ENCODE measurements at places on chromosomes 12 and 14.

DNA sequence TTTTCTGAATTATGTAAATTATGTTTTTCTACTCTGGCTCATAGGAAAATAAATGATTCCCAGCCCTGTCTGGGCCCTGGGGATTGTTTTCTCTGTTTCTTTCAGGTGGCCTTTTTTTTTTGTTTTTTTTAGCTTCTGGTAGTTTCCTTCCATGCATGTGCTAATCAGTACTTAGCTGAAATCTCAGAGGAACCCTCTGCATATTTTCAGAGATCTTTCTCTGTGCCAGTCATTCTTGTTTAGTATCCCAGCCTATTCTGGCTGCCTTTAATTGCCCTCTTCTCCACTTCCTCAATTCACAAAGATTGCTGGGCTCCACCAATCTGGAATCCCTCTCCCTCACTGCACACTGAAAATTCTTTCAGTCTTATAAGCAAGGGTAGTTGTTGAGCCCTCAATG is 46.9 kb downstream of the CNOT2 start:
- DNase-seq, result no peak

DNA sequence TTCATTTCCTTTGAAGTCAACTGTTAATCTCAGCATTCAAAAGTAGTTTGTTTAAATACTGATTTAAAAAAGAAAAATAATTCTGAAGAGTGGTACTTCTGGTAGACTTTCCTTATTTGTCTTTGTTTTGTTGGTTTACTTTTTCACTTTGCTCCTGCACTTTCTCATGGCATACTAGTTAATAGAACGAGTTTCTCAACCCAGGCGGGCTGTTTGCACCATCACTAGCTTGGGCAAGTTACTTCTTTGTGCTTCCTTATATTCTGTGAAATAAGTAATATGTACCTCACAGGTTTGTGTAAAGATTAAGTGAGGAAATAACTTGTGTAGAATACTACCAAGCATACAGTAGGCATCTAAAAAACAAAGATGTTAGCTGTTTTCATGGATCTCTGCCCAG is 45.5 kb downstream of the SLC38A6 start:
- DNase-seq, result no peak

DNA sequence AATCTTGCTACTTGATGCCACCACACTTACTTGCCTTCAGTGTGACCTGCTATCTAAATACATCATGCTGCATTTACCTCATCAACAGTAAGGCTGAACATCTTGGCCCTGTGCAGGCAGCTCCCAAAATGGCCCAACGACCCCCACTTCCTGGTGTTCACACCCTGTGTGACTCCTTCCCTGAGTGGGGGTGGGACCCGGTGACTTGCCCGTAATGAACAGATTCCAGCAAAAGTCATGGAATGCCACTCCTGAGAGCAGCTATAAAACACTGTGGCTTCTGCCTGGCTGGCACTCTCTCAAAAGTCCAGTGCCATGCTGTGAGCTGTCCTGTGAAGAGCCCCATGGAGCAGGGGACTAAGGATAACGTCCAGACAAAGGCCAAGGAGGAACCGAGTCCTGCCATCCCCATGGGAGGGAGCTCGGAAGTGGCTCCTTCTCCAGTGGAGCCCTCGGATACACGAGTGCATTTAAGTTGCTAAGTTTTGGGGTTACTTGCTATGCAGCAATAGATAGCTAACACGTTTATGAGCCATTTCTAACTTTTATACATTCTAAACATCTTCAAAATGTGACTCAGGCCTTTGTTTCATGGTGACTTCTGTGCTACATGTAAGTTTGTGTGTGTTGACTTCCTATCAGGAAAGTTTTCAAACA is 33.0 kb downstream of the P2RX2 start:
- no peak for DNase-seq

DNA sequence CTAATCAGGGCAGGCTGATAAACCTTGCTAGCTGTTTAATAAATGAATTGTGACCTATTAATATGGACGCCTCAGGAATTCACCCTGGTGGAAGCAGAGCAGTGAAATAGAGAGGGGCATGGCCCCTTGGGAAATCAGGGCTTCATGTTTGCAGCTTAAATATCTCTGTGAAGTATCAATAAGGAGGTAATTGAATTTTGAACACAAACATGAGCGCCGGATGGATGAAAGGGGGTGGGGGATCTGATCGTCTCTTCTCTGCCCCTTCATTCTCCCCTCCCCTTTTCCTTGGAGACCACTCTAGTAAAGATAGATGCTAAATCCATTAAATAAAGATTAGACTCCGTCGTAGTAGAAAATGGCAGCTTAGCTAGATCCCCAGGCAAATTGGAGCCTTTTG is 70.5 kb downstream of the LIN52 start:
- DNase-seq, result no peak

- no peak for DNase-seq
Observed at GRCh38 chr14:91606851-91607250, 96.7 kb upstream of the PPP4R3A start.

GRCh38 chr14:56745097-56745496 is 65.2 kb downstream of the OTX2 start:
- no peak for DNase-seq

- DNase-seq, result no peak
Observed at GRCh38 chr12:122471324-122472226, 29.2 kb downstream of the ZCCHC8 start.

- DNase-seq, result no peak
Observed at GRCh38 chr14:72678356-72678755, 215.5 kb downstream of the DPF3 start.

DNA sequence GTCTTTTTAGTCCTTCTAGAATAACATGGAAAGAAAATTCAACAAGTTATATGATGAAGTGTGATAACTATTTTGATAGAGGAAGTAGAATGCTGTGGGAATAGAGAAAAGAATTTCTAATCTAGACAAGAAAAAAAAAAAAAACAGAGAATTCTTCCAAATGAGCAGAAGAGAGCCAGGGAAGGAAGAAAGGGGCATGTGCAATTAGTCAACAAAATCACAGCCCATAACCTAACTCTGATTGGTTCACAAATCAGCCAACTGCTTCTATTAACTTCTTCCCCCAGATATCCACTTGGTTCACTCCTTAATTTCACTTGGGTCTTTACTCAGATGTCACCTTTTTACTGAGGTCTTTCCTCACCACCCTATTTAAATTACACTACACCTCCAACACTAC is 69.5 kb downstream of the BTG1 start:
- no peak for DNase-seq

GRCh38 chr14:33833706-33834465 is 117.0 kb downstream of the EGLN3 start:
- DNase-seq, result no peak

DNA sequence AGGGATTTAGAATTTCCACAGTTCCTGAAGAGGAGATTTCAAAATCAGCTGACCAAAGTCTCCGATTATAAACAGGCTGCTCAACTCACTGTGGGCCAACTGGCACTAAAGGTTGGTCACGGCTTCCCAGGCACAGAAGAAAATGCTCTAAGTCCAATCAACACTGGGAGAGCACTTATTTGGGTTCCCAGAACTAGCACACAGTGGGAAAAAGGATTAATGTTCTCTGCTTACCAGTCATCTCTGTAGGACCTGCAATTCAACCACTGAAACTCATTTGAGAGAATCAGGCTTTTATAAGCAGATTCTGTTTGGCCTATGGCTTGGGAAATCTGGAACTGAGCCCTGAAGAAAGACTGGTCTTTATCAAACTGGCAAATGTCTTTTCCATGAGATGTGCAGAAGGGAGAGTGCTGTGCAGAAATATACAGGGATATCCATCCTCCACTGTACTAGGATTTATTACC is 49.4 kb downstream of the ABCC9 start:
- DNase-seq, result no peak

GRCh38 chr14:103421556-103421955 is 36.3 kb downstream of the MARK3 start:
- no peak for DNase-seq

DNA sequence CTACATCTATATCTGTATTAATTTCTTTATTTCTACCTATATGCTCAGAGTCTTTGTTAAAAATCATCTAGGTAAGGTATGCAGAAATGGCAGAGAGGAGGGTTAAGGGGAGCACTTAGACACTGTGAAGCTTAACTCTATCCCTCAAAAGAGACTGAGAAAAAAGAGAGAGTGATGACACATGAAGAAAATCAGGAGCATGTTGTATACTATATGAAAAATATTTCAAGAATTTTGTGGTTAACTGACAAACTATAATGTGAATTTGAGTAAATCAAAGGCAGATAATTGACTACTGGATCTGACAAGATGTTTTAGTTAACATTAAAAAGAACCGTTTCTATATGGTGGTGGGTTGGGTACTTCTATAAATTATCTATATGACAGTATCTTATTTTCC is 1814.2 kb upstream of the SEL1L start:
- no peak for DNase-seq

DNA sequence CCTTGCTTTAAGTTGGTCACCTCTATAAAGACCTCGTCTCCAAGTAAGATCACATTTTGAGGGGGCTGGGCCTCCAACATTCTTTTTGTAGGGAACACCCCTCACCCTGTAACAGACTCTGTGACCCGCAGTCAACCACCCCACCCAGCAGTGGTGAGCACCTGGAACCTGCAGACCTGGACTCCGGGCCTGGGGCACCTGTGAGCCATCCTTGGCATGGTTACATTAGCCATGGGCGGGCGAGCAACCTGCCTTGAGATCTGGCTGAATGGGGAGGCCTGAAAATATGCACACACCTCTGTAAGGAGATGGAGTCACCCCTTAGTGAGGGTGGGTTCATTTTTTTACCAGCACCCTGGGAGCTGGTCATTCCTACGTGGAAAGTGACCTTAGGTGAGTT is 95.3 kb downstream of the RIMBP2 start:
- no peak for DNase-seq

GRCh38 chr12:123427036-123427769 is 9.3 kb downstream of the RILPL2 start:
- no peak for DNase-seq

DNA sequence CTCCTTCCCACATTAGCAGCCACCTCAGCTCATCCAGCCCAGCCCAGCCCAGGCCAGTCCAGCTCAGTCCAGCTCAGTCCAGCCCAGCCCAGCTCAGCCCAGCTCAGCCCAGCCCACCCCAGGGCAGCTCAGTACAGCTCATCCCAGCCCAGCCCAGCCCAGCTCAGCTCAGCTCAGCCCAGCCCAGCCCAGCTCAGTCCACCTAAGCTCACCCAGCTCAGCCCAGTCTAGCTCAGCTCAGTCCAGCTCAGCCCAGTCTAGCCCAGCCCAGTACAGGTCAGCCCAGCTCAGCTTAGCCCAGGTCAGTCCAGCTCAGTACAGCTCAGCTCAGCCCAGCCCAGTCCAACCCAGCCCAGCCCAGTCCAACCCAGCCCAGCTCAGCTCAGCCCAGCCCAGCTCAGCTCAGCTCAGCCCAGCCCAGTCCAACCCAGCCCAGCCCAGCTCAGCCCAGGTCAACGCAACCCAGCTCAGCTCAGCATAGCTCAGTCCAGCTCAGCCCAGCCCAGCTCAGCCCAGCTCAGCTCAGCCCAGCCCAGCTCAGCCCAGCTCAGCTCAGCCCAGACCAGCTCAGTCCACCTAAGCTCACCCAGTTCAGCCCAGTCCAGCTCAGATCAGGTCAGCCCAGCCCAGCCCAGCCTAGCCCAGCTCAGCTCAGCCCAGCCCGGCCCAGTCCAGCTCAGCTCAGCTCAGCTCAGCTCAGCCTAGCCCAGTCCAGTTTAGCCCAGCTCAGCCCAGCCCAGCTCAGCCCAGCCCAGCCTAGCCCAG is 63.0 kb downstream of the TMEM121 start:
- no peak for DNase-seq

GRCh38 chr12:13383379-13383778 is 186.9 kb downstream of the EMP1 start:
- DNase-seq, result no peak

GRCh38 chr14:102574281-102575159 is 17.9 kb upstream of the RCOR1 start:
- no peak for DNase-seq

GRCh38 chr12:58034712-58035111 is 93.3 kb downstream of the ATP23 start:
- DNase-seq, result no peak

- DNase-seq, result no peak
Observed at GRCh38 chr14:54806616-54807015, 96.0 kb downstream of the GCH1 start.

DNA sequence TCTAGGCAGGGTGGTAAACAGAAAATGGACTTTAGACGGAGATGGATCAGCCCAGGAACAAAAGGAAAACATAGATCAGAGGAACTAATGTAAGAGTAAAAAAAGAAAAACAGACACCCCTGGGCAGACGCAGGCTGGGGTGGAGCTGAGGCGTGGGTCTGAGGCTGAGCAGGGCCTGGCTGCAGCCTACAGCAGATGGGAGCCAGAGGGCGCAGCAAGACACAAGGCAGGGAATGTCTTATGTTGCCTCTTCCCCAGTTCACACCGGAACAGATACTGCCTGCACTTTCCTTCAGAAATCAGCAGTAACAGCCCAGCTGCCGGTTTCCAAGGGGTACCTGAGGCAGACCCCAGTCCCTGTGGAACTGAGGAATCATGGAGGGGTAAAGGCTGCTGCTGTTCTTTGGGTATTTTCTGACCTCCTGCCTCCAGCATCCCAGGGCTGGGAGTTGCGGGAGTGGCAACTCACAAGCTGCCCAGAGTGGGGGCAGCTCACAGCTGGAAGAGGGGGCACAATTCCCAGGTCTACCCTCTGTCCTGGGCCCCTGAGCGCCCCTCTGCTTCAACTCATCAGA is 9.8 kb downstream of the ZNF605 start:
- no peak for DNase-seq

All from bone marrow (tissue), 2 donors.